ENCODE measurements at places on chromosomes 13 and 19.

- H3K27ac ChIP-seq = no peak overlapping the region
- peaks cover 2% of the 10 kb centered on the region for H3K36me3 ChIP-seq
- DNase-seq = no peak
- peaks cover 35% of the 10 kb centered on the region for H3K4me1 ChIP-seq
- H3K27me3 ChIP-seq = no peaks in the 10 kb centered on the region
These were observed 2.8 kb downstream of the FZR1 start for GRCh38 chr19:3508771-3509535.

GRCh38 chr19:14383661-14384555, 2.7 kb downstream of the ADGRE5 start:
- DNase-seq = no peak
- H3K4me3 ChIP-seq = no peak overlapping the region
- no peaks in the 10 kb centered on the region for H3K36me3 ChIP-seq
- H3K4me1 ChIP-seq = peaks cover 21% of the 10 kb centered on the region

DNA sequence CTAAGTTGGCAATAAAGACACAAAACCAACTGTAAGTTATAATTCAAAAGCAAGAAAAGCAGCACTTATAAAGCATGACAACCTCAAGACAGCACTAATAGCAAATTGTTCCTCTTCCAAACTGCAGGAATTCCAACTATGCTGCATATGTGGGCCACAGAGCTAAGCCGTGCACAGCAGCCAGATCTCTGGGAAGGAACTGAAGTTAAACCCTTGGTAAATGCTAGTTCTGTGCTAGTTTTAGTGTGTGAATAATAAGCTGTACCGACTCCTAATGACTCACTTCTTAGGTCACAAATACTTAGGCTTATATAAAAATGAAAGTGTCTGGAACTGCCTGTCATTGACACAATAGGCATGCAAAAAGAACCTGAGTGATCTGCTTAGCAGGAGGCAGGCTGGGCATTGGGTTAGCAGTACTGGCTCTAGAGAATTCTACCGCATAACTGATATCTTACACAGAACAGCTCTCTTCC, 21.2 kb upstream of the GTF3A start:
- peaks cover 5% of the 10 kb centered on the region for H3K4me1 ChIP-seq
- no peaks in the 10 kb centered on the region for H3K36me3 ChIP-seq
- no peak overlapping the region for H3K27ac ChIP-seq
- H3K27me3 ChIP-seq = peaks cover 10% of the 10 kb centered on the region
- DNase-seq = no peak

- no peak for DNase-seq
- H3K36me3 ChIP-seq = no peaks in the 10 kb centered on the region
- no peak overlapping the region for H3K4me3 ChIP-seq
- H3K4me1 ChIP-seq = peaks cover 8% of the 10 kb centered on the region
- H3K27me3 ChIP-seq = no peaks in the 10 kb centered on the region
These were observed 1736.2 kb downstream of the SLITRK5 start for GRCh38 chr13:89407357-89407756.

- peaks cover 3% of the 10 kb centered on the region for H3K4me1 ChIP-seq
- H3K27ac ChIP-seq = no peak overlapping the region
- DNase-seq = no peak
- H3K27me3 ChIP-seq = no peaks in the 10 kb centered on the region
- peaks cover 6% of the 10 kb centered on the region for H3K36me3 ChIP-seq
These were observed 260.0 kb downstream of the KLF12 start for GRCh38 chr13:73873940-73874830.

- H3K4me1 ChIP-seq = no peaks in the 10 kb centered on the region
- no peak for DNase-seq
- H3K36me3 ChIP-seq = peaks cover 13% of the 10 kb centered on the region
- H3K27ac ChIP-seq = no peak overlapping the region
- no peaks in the 10 kb centered on the region for H3K27me3 ChIP-seq
- H3K4me3 ChIP-seq = no peak overlapping the region
These were observed 50.3 kb downstream of the ARHGEF7 start for GRCh38 chr13:111165241-111166010.

Data from neural crest cell (in vitro differentiated cells).